ENCODE measurements at places on chromosomes 5 and 9.

DNA sequence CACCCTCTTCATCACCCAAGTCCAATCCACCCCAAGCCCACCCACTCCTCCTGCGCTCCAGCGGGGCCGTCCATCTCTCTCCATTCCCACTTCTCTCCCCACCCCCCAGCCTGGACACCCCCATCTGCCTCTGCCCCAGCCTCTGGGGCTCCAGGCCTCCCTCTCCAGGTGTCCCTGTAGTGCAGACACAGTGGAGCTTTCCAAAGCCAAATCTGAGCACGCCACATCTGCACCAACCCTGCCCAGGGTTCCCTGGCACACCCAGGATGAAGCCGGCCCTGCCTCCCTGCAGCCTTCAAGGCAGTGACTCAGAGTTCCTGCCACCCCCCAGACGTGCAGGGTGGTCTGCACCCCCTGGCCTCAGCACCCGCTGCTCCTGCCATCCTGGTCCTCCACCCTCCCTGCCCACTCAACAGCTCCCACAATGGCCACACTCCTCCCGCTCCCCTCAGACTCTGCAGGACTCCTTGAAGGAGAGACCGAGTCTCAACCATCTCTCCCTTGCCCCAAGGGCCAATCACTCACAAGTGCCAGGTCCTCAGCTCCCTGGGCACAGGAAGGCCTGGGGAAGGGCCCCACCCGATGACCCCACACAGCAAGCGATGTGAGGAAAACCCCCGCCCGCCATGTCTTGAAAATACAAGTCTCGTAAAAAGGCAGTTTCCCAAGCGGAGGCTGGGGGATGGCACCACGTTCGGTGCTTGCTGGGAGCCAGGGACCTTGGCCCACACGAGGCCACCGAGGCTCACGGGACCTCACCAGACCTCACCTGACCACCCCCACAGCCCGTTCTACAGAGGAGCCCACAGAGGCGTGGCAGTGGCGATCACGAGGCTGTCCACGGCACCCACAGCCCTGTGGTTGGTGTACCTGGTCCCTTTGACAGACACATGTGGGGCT, 22.2 kb downstream of the VAV2 start:
- no peak for DNase-seq

DNA sequence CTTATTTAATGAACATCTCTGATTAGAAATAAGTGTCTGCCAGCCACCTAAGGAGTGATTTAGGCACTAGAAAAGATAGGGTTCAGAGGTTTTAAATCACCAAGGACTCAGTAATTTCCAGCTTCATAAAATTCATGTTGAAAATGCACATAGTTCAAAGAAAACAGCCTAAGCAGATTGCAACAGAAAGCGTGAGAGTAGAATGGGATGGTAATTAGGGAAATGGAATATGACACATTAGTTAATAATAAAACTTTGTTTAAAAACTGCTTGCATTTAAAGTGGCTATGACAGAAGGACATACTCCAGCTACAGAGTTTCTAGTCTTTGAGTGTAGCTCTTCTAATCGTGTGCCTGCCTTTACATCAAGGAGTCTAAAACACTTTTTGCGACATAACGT, 490.8 kb downstream of the TLE4 start:
- DNase-seq = no peak

DNA sequence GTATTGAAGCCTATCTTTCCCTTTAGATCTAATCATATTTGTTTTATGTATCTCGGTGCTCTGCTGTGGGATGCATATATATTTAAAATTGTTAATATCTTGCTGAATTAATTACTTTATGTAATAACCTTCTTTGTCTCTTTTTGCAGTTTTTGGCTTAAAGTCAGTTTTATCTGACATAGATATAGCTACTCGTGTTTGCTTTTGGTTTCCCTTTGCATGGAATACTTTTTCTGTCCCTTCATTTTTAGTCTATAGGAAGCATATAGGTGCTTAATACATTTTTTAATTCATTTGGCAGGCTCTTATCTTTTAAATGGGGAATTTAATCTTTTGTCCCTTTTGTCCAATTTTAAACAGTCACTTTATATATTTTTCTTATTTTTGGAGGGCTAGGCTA, 360.6 kb upstream of the PRR16 start:
- no peak for DNase-seq

- DNase-seq = peak; percentile 1
Observed at GRCh38 chr5:111461255-111461671, 51.1 kb downstream of the STARD4 start.

DNA sequence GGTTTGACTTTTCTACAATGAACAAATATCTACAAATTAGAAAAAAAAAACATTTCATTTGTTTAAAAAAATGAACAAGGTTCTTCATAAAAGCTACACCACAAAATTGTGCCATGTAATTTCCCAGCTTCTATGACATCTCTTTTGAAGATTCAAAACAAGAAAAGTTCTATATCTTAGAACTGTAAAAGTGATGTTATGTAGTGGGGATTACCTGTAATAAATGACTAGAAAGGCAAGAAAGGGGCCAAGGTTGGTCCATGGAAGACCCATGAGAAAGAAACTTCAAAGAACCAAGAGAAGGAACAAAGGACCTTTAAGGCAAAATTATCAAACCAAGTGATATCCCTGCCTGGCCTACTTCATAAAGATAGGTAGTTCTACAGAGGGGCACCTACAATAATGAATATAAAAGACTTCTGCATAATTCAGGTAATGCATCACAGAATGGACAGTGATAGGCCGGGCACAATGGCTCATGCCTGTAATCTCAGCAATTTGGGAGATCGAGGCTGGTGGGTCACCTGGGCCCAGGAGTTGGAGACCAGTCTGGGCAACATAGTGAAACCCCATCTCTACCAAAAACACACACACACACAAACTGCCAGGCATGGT, 7.6 kb downstream of the MLLT3 start:
- no peak for DNase-seq

- DNase-seq = no peak
Observed at GRCh38 chr5:166188501-166189325, 2102.7 kb upstream of the WWC1 start.

DNA sequence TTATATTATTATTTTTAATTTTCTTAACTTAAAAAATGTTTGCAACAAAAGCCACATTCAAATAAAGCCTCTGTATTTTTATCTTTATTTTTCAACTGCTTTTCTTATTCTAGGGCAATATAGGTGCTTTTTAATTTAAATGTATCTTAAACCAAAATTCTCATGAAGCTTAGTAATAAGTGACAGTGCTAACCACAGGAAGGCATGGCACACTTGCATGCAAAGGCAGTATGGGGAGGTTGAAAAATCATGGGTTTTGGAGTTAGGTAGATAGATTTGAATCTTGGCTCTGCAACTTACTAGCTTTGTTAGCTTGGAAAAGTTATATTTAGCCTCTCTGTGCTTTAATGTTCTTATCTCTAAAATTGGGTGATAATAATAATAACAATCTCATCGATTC, 458.0 kb downstream of the DMAC1 start:
- no peak for DNase-seq

DNA sequence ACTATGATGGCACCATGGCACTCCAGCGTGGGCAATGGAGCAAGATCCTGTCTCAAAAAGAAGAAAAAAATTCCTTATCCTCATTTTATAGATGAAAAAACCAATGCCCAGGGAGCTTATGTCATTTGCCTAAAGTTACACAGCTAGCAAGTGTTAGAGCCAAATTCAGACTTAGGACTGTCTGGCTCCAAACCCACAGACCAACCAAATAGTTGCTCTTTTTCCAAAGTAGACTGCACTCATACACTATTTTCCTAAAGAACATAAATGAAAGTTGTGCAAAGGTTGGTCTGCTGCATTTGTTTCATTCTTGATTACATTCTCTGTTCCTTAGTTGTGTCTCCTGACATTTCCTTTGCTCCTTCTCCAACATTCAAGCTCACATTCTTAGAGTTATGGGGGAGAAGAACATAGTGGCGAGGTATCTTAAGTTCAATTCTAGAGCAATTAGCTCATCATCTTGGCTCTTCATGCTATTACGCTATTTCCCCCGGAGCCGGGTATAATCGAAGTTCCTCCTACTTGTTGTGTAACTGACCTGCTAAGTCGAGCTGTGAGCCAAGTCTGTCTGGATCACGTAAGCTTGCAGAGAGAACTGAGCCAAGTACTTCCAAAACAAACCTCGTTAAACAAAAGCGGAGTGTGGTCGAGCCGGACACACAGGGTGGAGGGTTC, 138.3 kb downstream of the RFK start:
- DNase-seq = no peak

DNA sequence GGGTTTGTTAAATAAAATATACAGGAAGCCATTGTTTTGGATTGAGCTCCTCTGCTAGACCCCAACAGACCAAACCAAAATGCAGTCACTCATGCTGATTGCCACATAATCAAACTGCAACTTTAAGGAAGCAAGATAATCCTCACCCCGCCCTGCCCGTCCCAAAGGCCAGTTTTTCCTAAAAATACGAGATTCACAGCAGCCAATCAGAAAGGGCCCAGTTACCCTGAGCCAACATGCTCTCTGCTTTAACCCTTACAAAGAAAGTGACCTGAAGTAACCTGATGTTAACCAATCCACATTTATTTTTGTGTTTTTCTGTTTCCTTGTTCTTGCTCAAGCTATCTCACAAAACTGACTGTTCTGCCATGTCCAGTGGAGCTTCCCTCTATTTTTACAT, 21.5 kb upstream of the RNF20 start:
- DNase-seq = no peak

- no peak for DNase-seq
Observed at GRCh38 chr9:136014147-136014923, 53.2 kb upstream of the UBAC1 start.

DNA sequence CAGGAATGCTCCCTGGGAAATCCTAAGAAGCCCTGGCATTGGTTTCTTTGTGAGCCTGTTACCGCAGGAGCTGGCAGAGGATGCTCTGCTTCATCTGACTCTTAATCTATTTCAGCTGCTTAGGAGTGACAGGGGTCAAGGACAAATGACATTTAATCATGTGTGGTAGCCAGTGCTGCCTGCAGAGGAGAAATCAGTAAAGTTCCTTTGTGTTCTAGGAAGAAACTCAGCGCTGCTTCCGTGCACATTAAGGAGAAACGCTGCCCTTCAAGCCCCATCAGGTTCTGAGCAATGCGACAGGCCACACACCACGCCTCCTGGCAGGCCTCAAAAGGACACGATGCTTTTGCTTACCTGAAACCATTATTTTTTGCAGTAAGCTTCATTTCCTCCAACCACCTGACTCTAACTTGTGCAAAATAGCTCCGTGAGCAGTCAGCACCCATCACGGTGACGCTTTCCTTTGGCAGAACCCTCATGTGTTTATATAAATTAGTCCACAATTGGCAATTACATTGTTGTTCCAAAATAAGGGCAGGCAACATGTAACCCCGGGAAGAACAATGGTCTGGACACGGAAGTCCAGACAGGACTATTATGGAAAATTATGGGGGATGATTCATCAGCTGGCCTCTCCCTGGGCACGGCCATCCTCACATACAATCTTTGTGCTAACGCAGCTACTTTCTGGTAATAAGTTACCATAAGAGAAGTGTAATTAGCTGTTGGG, 387.9 kb upstream of the DAP start:
- DNase-seq = no peak

DNA sequence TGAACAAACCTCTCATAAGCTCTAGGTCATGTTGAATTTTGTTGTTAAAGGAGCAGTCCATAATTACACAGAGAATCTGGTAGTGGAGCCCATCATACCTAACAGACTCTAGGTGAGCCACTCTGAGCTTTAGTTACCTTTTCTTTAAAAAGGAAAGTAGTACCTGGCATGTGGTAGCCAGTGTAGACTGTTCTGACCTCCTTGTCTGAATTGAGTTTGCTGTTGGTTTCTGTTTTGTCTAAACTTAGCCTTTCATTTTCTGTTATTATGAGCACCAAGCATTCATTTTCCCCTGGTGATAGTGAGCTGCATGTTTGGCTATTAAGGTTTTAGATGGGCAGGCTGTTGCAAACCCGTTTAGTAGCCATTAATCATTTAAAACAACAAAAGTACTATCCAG, 112.2 kb downstream of the MAST4 start:
- DNase-seq = no peak

DNA sequence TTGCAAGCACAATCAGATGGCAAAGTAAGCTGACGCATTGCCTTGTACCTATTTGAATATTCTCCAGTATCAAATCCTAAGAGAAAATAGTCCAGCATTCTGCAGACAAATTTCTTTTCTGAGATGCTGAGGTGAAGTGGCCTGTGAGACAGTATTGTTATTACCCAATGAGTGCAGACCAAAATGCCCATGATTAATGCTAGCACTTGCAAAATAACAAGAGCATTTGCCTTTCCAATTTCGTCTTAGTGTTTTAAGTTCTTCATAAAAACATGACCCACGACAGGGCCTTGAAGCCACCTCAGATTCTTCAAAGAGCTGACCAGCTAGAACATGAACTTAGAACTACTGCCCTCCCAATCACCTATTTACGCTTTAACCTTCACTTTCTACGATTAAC, 2.6 kb upstream of the IQGAP2 start:
- no peak for DNase-seq

DNA sequence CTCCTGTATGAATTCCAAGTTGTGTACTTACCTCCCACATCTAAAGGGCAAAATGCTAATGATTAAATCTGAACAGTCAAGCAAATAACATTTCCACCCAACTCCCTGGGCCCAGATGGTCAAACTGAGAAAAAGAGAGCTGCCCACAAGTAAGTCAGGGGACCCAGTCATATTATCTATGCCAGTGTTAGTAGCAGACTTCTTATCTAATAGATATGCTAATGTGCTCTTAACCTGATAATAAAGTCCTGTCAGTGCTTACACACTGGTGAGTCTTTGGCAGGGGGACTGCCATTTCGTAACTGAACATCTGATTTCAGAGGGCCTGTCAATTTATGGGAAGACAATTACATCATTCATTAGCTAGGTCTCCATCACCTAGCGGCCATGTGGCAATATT, 292.3 kb upstream of the WWC1 start:
- DNase-seq = no peak

DNA sequence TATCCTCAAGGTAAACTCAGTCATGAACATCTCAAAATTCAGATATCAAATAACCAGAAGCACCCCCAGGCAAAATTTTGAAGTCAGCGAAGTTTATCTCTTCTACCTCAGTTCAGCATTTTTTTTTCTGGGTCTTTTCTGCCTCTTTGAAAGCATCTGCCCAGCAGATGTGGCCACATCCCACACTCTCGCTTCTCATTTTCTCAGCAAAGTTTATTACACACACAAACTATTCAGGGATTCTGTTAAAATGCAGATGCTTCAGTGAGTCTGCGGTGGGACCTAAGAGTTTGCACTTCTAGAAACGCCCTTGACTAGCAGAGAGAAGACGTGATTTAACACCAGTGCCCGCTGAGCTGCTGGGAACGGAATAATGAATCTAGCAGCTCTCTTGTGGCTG, 19.3 kb downstream of the RASEF start:
- no peak for DNase-seq

- DNase-seq = no peak
Observed at GRCh38 chr9:136054146-136054545, 40.9 kb downstream of the NACC2 start.

DNA sequence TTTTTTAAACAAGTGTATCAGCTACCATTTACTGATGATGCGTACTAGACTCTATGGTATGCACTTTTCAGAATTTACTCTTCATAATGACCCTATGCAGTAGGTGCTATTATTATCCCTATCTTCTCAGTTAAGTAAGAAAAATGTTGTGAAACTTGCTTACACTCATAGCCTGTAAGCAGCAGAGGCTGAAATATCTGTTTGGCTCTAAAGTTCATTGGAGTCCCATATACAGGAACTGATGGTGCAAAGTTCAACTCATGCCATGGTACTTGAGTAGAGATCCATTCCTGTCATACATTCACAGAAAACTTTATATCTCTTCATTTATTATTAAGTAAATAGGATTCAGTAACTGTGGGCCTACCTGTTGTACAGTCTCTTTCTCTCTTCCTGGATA, 41.4 kb upstream of the CCDC112 start:
- DNase-seq = no peak

- DNase-seq = no peak
Observed at GRCh38 chr5:113112435-113112834, 135.8 kb downstream of the DCP2 start.

Measured in NCI-H1930 (cell line).